ENCODE measurements at places on chromosomes 3 and 15.

DNA sequence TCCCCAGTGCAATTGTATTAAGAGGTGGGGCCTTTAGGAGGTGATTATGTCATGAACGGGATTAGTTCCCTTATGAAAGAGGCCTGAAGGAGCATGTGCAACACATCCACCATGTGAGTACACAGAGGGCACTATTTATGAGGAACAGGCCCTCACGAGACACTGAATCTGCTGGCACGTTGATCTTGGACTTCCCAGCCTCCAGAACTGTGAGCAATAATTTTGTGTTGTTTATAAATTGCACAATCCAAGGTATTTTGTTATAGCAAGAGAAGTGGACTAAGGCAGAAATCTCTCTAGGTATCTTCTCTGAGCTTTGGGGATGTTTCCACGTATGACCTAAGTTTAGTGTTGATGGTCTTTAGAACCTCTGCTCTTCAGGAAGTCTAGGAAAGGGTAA lies 149.3 kb upstream of the CBLB start:
- no peak for DNase-seq

GRCh38 chr3:21390136-21390535 lies 360.9 kb downstream of the ZNF385D start:
- DNase-seq, result no peak

GRCh38 chr3:42510325-42510724 lies 7.9 kb downstream of the VIPR1 start:
- DNase-seq, result no peak

GRCh38 chr3:178353006-178353694 lies 183.1 kb upstream of the KCNMB2 start:
- DNase-seq, result no peak

- no peak for DNase-seq
Observed at GRCh38 chr3:111476701-111477100, 65.3 kb upstream of the CD96 start.
